ENCODE measurements at places on chromosomes 5 and 9. TPM values are rescaled to one million over a fixed set of nuclear protein-coding genes. Genes with fewer than 3 reads are reported as not detected.

- DNase-seq = no peak
Measured at GRCh38 chr5:149044453-149045088, 18.3 kb downstream of the SH3TC2 start.

NUDT2 gene
- 54.3 TPM for polyA plus RNA-seq

DNA sequence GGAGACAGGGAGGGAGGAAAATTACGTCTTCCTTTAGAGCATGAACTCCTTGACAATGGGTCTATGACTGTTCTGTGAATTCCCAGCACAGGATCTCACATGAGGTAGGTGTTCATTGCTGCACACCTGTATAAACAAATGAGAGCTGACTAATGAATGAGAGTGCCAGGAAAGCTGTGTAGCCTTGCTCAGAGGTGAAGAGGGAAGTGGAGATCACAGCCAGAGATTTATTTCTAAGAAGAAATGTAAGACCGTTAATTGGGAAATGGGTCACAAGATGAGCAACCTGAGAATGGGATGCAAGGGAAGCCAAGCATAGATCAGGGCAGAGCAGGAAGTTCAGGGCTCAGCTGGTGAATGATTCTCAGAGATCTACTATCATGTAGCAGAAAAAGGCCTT, 295.1 kb downstream of the CDK5RAP2 start:
- DNase-seq = no peak

HSPB3 gene
- polyA plus RNA-seq = 1.1 TPM

NHP2 gene
- polyA plus RNA-seq = 184 TPM

DMGDH gene
- polyA plus RNA-seq = 1.9 TPM

GRCh38 chr9:3989915-3990314, 310.0 kb downstream of the GLIS3 start:
- DNase-seq = no peak

DNA sequence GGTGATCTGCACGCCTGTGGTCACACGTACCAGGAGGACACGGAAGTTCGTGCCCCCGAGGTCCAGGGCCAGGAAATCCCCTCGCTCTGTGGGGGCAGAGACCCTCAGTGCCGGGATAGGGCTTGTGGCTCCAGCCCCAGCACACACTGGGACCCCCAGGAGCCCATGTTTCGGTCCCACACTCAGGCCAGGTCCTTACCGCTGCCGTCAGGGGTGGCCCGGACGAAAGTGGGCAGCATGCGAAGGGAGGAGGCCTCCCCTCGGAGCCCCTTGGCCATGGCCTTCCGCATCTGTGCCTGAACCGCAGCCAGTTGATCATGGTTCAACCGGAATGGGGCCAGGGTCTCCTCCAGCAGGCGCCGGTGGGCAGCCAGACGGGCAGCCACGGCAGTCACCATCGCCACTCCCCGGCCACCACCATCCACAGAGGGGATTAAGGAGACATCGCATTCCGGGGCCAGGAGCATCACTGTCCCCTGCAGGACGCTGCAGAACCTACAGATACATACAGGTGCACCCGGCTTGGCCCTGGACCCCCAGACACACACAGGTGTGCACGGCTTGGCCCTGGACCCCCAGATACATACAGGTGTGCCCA, 11.8 kb downstream of the HK3 start:
- no peak for DNase-seq

SCAI gene
- polyA plus RNA-seq = 2.8 TPM

- peak; percentile 13 for DNase-seq
Measured at GRCh38 chr9:91562416-91562815, 138.8 kb upstream of the NFIL3 start.

GRCh38 chr5:40689438-40689837, 9.7 kb downstream of the PTGER4 start:
- DNase-seq = no peak

- DNase-seq = no peak
Measured at GRCh38 chr5:127567026-127567768, 49.8 kb downstream of the PRRC1 start.

GRCh38 chr9:27125030-27125429, 16.0 kb downstream of the TEK start:
- DNase-seq = peak; percentile 15

FAM81B gene
- not detected for polyA plus RNA-seq

- no peak for DNase-seq
Measured at GRCh38 chr9:112550531-112550930, 63.9 kb downstream of the KIAA1958 start.

GRCh38 chr5:9233712-9234111, 312.2 kb downstream of the SEMA5A start:
- DNase-seq = no peak

DNA sequence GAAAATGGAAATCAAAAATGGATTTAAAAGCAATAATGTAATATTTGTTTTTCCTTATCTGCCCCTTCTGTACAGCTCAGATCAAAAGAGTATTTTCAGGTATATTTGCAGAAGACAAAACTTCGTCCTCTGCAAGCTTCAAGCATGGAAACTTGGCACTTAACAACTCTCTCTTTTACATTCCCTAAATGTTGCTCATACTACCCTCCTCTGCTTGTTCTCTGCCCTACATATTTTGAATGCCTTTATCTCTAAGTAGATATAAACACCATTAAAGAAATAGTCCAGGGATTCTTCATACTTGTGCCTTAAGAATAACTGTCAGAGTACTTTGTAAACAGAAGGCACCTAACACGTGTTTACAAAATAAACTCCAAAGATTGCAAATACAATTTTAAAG, 19.2 kb upstream of the SMC2 start:
- DNase-seq = no peak

DNA sequence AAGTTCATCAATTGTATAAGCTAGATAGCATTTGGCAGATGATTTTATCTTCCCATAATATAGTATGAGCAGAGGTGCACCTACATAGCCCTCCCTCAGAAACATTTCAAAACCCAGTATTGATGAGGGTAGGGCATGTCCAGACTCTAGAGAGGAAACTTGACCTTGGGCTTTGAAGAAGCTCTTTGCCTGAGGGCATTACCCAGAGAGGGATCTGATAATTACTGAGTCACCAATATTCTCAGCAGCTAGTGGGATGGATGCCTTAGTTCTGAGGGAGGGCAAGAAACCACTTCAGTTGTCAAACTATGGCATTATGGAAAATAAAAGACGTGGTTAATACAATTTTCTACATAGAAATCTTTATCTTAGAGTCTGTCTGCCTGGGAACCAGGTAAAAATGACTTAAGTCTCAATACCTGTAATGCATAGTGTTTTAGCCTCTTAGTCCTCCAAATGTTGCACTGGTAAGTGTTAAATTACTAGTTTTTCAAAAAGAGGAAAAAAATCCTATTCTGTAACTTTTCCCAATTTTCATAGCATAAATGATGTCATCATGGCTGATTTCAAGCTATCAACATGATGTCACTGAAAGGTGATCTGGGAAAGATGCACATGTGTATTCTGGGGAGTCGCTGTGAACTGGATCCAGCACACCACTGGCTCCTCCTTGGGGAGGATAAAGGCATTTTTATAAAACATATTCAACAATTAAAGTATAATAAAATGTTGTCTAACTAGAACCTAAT, 809.0 kb downstream of the KCTD16 start:
- no peak for DNase-seq

BTNL8 gene
- polyA plus RNA-seq = 0.42 TPM

GRCh38 chr5:6393596-6394194, 15.3 kb upstream of the MED10 start:
- no peak for DNase-seq

PCDHGB3 gene
- 0.49 TPM for polyA plus RNA-seq

DNA sequence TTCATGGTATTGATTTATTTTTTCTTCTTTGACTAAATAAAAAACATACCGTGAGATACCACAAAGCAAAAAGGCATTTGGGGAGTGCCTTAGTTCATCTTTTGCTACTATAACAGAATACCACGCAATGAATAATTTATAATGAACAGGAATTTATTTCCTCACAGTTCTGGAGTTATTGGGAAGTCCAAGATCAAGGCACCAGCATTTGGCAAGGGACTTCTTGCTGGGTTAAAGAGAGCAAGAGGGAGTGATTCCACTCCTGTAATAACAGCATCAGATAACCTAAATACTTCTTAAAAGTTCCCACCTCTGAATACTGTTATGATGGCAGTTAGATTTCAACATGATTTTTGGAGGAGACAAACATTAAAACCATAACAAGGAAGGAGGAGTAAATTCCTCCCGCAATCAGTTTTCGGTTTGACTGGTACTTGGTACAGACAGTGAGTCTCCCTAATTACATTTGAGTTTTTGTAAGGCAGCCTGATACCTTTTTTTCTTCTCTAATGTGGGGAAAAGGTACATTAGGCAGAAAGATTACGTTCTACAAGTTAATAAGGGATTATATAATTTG, 8.8 kb upstream of the OMD start:
- no peak for DNase-seq

DNA sequence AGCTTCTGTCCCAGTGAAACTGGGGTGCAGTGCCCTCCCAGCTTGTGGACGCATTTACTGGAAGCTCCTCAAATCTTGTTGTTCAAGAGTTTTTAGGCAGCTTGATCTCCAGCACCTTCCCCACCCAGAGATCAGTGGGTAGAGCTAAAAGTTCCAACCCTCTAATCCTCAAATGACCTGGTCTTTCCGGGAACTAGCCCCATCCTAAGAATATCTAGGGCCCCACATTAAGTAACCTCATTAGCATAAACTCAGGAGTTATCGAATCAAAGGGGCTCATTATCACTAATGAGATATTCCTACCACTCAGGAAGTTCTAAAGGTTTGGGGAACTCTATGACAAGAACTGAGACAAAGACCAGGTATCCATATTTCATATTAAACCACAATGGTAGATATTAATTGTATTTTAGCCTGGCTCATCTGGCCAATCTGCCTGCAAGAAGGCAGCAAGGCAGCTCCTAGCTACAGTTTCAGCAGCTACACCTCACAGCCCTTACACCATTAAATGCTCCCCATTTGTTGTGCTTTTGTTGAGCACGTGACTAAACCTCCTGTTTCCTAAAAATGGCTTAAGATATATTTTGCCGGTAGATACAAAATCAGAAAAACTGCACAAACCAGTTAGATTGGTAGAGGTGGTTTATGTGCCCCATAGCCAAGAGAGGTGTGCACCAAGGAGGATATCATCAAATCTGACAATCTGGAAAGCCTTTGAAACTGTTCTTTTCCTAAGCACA, 24.6 kb upstream of the SLC22A5 start:
- no peak for DNase-seq

DNA sequence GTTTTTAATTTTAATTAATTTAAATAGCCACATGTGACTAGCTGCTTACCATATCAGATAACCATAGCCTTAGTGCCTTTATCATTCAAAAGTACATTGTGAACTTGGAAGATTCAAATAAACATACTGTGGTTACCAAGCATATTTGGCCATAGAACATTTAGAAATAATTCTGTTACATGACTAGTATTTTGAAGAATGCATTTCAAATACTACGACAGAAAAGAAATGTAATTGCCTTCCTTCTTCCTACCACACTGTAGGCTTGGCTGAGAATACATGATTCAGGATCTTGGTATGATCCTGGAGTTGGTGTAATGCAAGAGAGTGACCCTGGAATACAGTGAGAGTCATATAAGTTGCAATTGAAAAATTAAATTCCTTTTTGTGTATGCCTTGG, 109.7 kb upstream of the PCA3 start:
- DNase-seq = no peak

SLC46A2 gene
- not detected for polyA plus RNA-seq

DNA sequence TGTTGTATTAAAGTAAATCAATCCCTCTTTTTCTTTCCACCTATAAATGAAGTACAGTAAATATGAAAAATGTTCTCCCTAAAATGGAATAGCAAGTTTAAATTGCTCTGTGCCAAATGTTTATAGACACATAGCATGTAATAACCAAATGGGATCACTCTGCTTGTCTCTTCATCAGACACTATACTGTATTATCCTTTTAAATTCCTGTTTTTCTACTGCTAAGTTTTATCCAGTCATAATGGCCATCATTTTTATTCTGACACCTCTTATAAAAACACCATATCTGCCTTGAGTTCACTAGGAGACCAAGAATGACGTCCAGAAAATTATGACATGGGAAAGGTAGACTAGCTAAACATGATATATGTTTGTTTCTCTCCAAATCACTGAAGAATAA, 252.8 kb downstream of the CAAP1 start:
- DNase-seq = no peak

GRCh38 chr9:7957803-7958202, 158.2 kb upstream of the DMAC1 start:
- DNase-seq = no peak

MPDZ gene
- 16.9 TPM for polyA plus RNA-seq

- no peak for DNase-seq
Measured at GRCh38 chr5:179326122-179326927, 18.9 kb downstream of the ADAMTS2 start.

DNA sequence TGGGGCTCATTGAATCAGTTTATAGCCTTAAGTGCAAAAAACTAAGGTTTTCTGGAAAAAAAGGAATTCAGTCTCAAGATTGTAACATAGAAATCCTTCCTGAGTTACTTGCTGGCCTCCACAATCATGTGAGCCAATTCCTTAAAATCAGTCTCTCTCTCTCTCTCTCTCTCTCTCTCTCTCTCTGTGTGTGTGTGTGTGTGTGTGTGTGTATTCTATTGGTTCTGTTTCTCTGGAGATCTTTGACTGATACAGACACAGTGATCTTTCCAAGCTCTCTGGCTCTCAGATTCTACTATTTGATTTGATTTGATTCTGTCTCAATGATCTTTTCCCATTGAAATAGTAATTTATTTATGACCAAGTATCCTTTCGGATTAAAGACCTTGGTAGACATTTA, 74.6 kb downstream of the CFAP95 start:
- no peak for DNase-seq

OR1J2 gene
- polyA plus RNA-seq = not detected

GRCh38 chr5:75340714-75341478, 3.9 kb downstream of the HMGCR start:
- no peak for DNase-seq

GRCh38 chr9:23850690-23851629, 24.9 kb upstream of the ELAVL2 start:
- DNase-seq = peak; percentile 77

- DNase-seq = no peak
Measured at GRCh38 chr9:33782395-33783152, 12.8 kb upstream of the PRSS3 start.

ZNF354B gene
- 0.58 TPM for polyA plus RNA-seq

SPATA31E1 gene
- not detected for polyA plus RNA-seq

PLPPR1 gene
- 7.1 TPM for polyA plus RNA-seq

DNA sequence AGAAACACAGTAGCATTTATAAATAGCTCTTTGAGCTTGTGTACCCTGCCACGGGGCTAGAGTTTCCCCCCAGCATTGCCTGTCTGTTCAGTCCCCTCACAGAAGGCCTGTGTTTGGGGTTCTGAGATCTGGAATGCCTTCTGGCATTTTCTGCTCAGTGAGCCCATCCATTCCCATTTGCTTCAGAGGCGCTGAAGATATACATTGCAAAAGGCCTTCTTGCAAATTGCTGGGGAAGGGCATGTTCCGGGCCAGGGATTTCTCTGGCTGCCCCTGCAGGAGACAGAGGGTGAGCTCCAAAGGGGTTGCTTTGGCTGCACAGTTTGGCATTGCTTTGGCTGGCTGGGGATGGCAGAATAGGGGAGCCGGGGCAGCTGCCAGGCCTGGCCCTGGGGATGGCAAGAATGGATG, 308.4 kb downstream of the MSX2 start:
- peak; percentile 93 for DNase-seq

GRCh38 chr9:124512806-124513204, 5.6 kb upstream of the NR5A1 start:
- DNase-seq = no peak

Data from brain (organoid and tissue), 16 donors.